Esophagus muscularis mucosa (tissue), 4 donors: ENCODE measurements at places on chromosomes 3 and 15. TPM values are rescaled to one million over a fixed set of nuclear protein-coding genes. Genes with fewer than 3 reads are reported as not detected.

DNA sequence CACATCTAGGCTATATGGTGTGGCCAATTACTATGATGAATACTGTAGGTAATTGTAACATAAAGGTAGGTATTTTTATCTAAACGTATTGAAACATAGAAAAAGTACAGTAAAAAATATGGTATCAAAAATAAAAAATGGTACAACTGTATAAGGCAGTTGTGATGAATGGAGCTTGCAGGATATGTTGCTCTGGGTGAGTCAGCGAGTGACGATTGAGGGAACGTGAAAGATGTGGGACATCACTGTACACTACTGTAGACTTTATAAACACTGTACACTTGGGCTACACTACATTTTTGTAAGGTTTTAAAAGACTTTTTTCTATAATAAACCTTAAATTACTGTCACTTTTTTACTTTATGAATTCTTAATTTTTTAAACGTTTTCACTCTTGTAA lies 10.3 kb downstream of the CTNNB1 start:
- no peak for DNase-seq

- DNase-seq, result no peak
Measured at GRCh38 chr15:62588938-62589670, 424.0 kb upstream of the C2CD4B start.

GRCh38 chr15:63722204-63722808 lies 111.4 kb downstream of the HERC1 start:
- no peak for DNase-seq

- DNase-seq, result no peak
Measured at GRCh38 chr15:38720893-38721567, 156.4 kb upstream of the RASGRP1 start.

DNA sequence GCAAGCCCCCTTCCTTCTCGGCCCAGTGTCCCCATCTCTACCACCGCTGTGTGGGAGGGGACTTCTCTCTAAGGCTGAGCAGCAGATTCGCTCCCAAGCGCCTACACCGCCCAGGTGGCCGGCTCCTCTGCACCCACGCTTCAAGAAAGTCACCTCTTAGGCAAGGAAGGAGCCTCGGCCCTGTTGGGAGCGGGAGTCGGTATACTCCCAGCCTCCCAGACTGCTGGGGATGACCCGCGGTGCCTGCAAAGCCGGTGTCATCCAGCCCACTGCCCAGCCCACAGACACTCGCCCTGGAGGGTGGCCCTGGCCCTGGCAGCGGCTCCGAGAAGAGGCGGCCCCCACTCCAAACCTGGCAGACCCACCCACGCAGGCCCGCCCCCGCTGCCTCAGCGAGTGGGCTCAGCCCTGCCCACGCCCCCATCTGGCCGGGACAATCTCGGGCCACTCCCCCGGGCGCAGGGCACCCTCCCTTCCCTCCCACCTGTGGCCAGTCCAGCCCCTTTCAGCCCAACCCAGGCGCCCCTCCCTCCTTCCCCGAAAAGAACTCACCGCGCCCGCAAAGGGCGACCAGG lies 396 bp downstream of the CHRNB4 start:
- no peak for DNase-seq

DNA sequence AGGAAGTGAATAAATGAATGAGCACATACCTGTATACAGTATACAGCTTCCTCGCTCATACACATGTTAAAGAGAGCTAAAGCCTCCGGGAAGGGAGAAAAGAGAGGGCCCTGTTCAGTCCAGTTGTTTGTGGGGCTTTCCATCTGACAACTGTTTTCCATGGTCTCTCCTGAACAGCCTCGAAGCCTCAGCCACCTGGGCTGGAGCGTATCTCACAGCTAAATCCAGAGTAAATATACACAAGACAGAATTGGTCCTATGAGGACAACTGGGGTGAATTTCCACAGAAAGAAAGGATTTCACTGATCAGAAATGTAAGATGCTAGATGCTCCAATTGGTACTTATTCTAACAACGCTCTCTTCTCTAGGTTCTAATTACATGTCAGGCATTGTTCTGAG lies 103.5 kb downstream of the LIPC start:
- DNase-seq, result no peak

DNA sequence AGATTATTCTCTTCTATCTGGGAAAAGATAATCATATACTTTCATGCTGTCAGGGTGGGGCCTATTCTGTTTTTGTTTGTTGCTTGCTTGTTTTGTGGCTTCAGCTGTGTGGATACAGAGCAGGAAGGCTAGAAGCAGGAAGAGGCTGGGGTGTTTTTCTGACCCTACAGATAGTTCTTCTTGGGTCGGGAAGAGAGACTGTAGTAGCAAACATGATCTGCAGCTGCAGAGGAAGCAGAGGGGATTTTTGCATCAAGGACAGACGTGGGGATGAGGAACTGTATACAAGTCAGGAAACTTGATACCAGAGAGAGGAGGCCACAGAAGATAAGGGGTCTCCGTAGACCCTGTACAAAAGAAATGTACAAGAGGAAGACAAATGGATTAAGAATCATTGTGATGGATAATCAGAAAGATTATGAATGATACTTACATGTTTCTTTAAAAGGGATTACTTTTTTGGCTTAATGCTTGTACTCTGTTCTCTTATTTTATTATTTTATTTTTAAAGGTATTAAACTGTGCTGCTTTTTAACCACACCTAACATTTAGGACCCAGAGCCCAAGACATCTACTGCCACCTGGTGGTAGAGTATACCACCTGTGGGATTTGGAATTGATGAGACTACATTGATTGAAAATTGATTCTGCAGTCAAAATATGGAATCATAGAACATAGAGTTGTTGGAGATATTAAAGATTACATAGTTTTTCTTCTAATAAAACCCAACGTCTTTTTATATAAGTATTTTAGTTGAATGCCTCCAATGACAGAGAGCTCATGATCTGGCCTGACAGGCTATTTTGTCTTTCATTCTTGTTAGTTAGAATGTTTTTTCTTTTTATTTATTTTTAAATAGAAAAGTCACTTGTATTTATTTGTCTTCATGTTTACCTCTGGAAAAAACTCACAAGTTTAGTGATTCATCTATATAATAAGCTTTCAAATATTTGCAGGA lies 87.3 kb upstream of the ROPN1 start:
- DNase-seq, result no peak

DNA sequence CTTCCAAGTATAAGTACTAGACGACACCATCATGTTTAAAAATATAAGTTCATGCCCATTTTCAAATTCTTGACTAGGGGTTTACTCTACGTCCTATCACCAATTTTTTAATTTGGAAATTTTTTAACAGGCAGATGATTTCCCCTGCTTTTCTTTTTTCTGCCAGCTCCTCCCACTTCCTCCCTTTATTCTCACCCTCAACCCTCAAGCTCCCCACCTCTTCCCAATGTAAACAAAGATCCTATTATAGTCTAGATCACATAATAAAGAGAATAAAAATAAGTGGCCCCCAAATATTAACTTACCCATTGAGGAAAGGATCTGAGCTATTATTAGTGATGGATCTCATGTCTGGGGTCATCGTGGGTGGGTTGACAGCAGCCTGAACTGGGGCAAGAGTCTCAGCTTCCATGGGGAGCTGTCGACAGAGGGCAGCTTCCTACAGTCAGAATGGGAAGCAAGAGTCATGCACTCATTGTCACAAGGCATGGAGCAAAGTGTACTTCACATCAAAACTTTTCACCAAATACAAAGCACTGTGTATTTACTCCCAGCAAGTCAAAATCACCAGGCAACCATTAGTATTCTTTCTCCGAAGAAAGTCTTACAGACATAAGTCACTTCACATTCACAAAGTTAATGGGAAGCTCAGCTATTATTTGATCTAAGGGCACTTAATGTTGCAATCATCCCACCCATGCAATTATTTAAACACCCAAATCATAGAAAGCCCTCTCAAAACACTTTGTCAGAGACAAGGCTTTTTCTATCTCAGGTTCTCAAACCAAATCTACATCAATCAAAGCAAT lies 53.2 kb downstream of the TM4SF4 start:
- DNase-seq, result no peak

DNA sequence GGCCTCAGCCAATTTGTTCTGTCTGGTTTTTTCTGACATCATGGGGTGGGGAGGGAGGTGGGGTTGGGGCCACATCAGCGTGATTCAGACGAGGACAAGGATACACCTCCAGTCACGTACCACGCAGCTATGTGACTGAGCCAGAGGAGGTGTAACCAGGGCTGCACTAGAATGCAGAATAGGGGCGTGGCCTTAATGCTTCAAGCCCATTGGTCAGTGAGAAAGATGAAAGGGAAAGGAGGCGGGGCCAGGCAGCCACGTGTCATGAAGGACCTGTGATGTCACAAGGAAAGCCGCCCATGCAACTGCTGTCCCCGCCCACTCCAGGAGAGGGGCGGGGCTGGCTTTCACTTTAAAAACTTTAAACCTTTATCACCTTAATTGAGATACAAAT lies at the start of gene GOLGA6L2:
GOLGA6L2 (minus strand) TSS at position 137 of the 394 bp plus-strand sequence; CDS start at position 75, 62 bp downstream.
- no peak for DNase-seq

DNA sequence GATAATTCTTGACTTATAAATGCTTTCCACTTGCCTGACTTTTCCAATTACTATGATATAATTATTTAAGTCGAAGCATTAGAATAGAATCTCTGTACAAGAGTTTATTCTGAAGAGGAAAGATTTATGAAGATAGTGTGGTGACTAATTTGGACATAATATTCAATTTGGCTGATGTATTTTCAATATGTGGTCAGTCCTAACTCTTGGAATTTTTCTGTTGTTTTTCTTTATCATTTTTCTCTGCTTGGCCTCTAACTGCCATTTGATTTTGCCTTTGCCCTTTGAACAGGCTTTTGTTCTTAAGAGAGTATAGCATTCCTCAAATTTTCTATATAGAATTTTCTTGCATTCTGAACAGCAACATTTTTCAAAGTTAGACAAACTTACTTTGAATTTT lies 2.6 kb upstream of the MDFIC2 start:
- DNase-seq, result no peak

DNA sequence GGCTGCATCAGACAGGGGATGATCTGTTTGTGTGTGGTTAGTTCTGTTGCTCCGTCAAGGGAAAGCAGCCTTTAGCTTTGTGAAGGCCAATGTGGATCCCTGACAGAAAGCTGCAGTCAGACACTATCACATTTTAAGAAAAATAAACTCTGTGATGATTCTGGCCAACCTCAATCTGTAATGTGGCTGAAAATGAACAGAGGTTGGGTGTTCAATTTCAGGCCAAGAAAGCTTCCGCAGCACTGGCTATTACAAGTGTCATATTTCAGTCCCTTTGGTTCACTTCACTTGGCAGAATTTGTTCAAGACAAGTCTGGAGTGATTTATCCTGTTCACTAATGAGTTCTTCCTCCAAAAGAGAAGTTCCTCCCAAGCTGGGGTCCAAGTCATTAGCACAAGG lies 571.8 kb upstream of the IL12A start:
- no peak for DNase-seq

DNA sequence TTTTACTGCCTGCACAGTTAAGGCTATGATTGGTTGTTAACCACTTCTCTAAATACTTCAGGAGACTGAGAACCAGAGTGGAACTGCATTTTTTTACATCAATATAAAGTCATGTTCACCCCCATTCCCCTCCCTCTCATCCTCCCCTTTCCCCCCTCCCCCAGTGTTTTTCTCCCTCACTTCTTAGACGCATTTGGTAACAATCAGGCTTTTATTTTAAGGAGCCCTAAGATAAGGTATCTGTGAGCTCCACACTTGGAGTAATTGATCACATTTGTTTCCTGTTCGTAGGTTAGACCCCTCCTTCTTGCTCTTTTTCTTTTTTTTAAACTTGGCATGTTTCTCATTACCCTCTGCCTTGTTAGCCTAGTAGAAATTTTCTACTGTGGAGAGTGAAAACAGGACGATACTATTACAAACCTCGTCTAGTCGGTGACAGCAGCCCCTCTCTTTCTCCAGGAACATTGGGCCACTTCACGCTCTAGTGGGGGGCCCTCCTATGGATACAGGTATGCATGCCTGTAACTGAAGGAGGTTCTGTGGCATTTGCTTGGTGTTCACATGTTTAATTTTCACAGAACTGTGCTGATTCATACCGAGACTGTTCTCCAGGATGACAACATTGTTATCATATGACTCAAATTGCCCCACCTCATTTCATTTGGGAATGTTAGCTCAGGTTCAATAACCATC lies 314.4 kb downstream of the MECOM start:
- DNase-seq, result no peak

DNA sequence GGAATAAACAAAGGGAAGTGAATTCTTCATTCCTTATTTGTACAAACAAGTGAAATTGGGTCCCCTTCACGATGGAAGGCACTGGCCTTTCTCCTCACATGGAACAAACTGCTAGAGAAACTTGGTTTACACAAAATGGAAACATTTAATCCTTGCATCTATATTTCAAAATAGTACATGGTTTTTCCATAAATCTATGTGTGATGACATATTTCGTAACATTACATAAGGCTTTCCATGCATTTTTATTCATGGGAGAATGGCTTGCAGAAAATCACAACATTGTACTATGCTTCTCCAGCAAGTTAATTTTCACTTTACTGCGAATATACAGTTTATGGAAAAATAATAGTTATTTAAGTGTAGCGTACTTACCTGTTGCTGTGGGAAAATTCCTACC lies 81.0 kb upstream of the CDIN1 start:
- DNase-seq, result no peak

DNA sequence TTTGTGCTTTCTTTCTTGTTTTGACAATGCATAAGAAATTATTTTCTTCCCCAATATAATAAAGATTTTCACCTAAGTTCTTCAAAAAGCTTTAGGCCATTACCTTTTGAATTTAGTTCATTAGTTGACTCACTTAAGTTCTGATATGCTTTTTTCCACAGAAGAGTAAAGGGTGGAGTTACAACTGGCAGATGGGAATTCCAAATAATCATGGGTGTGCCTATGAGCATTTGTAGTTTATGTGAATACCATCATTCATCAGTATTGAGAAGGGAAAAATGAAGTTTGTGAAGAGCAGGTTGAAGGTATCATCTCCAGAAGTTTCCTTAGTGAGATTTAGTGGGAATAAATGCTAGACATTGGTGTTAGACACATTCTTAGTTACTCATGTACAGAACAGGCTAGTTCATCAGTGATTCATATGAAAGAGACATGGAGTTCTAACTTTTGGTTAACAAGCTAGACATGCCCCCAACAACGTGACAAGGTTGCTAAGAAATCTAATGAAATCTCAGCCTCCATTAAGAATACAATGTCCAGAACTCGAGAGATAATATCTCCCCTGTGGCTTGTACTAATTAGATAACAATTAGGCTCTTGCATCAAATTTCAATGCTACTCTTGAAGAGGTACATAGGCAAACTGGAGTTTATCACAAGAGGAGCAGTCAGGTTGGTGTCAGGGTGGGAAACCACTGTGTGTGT lies 16.9 kb upstream of the ALCAM start:
- DNase-seq, result no peak

GRCh38 chr3:119891944-119892721 lies 110.2 kb downstream of the NR1I2 start:
- no peak for DNase-seq

- no peak for DNase-seq
Measured at GRCh38 chr3:88149101-88149508, 654 bp upstream of the C3orf38 start.

- DNase-seq, result no peak
Measured at GRCh38 chr3:148101061-148101460, 596.6 kb upstream of the AGTR1 start.

The CCR2 gene
- 1.3 TPM for total RNA-seq

The RTP1 gene
- not detected for total RNA-seq

The ESYT3 gene
- total RNA-seq, result not detected

The ROBO1 gene
- total RNA-seq, result 12.8 TPM

The PSTPIP1 gene
- 7.7 TPM for total RNA-seq

The SERPINI1 gene
- total RNA-seq, result 7.1 TPM

The SNX1 gene
- total RNA-seq, result 88.5 TPM

The TMEM212 gene
- not detected for total RNA-seq

The NR1D2 gene
- total RNA-seq, result 34.4 TPM
